ENCODE measurements at places on chromosomes 1 and 21.

- DNase-seq: no peak
- peaks cover 62% of the 10 kb centered on the region for H3K27me3 ChIP-seq
- no peaks in the 10 kb centered on the region for H3K4me1 ChIP-seq
- H3K4me3 ChIP-seq: no peak overlapping the region
- H3K36me3 ChIP-seq: no peaks in the 10 kb centered on the region
- H3K27ac ChIP-seq: no peak overlapping the region
These were observed 66.3 kb downstream of the TAS1R2 start for GRCh38 chr1:18793164-18793563.

DNA sequence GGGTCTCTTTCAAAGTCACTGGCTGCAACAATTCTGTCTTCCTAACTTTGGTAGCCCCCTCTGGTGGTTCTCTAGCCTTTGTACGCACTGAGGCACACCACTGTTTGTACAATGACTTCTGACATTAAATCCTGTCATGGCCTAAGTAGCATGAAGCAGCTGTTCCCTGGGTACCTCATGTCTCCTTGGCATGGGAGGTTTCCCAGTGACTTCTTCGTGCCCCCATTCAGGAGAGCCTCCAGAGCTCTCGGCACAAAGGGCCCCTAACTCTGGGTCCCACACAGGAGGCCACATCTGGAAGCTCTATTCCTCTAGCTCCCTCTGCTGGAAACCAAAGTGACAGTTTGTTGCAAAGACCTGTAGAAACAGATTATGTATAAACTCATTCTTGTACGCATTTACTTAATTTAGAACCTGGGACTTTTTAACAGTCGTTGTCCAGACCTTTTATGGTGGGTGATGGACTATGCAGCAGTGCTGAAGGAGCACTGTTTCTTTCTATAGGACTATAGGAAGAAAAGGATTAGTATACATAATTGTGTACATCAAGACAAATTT lies 13.4 kb downstream of the SWT1 start:
- no peak overlapping the region for H3K27ac ChIP-seq
- peak; percentile 30 for DNase-seq
- no peaks in the 10 kb centered on the region for H3K36me3 ChIP-seq
- H3K27me3 ChIP-seq: no peaks in the 10 kb centered on the region
- H3K4me3 ChIP-seq: no peak overlapping the region
- no peaks in the 10 kb centered on the region for H3K4me1 ChIP-seq

DNA sequence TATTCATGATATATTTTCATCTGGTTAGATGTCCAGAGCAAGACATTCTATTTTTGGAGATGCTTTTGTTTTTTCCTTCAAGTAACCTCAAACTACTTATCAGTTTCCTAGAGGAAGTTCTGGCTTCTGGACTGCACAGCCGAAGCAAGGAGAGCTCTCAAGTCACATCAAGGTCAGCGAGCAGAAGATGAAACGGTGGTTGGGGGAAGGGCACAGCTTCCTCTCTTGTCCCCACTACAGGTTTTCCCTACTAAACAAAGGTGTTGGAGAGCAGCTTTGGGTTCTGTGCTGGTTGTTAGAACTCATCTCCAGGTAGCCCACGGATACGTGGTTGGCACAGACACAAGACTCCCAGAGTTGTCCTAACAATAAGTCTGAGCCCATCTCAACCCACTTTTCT lies 5.1 kb upstream of the PLEKHO1 start:
- H3K36me3 ChIP-seq: no peaks in the 10 kb centered on the region
- H3K27me3 ChIP-seq: no peaks in the 10 kb centered on the region
- no peaks in the 10 kb centered on the region for H3K4me1 ChIP-seq
- no peak overlapping the region for H3K4me3 ChIP-seq
- no peak overlapping the region for H3K27ac ChIP-seq

DNA sequence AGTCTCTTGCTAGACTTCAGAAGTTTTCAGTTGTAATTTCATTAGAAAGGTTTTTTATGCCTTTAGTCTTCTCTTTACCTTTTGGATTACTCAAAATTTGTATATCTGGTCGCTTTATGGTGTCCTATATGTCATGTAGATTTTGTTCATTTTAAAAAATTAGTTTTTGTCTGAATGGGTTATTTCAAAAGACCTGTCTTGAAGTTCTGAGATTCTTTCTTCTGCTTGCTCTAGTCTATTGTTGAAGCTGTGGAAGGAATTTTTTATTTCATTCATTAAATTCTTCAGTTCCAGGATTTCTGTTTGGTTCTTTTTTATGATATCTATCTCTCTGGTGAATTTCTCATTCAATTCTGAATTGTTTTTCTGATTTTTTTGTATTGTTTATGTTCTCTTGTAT lies 46.5 kb upstream of the GCLM start:
- H3K4me3 ChIP-seq: no peak overlapping the region
- no peaks in the 10 kb centered on the region for H3K27me3 ChIP-seq
- no peaks in the 10 kb centered on the region for H3K36me3 ChIP-seq
- H3K27ac ChIP-seq: no peak overlapping the region
- DNase-seq: no peak
- peaks cover 13% of the 10 kb centered on the region for H3K4me1 ChIP-seq

DNA sequence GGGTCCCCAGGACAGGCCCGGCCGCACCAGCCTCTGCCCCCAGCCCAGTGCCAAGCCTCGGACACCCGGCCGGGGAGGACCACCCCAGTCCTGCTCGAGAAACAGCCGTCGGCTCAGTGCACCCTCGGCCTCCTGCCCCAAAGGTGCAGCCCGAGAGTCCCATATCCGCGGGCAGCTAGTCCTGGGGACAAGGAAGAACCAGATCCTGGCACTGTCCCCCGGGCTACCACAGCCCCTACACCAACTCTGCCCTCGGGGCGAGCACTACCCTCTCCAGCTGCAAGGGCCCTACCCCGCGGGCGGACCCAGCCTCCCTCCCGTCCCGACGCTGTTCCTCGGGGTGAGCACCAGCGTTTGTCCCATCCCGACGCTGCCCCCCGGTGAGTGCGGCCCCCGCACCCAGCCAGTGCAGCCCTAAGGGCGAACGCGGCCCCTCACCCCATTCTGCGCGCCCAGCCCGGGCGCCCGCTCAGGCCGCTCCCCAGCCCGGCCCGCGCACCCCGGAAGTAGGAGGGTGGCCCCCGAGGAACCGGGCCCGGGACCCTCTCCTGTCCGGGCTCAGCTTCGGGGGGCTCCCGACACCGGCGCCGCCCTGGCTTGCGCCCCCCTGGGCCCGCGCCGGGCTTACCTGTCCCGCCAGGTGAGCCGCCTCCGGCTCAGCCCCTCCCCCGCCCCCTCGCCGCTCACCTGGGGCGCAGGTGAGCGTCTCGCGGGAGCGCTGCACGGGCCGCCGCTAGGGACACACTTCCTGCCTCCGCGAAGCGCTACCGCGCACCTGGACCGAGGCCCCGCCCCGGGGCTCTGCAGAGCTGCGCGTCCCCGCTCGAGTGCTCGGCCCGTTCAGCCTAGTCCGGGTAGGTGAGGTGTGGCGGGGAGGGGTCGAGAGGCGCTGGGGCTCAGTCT lies at the start of gene KDF1:
Gene KDF1, minus strand, starts transcription at position 747 of the 903 bp plus-strand sequence. CDS start 8,088 bp downstream, outside the sequence.
- H3K27me3 ChIP-seq: no peaks in the 10 kb centered on the region
- peaks cover 19% of the 10 kb centered on the region for H3K4me1 ChIP-seq
- H3K36me3 ChIP-seq: no peaks in the 10 kb centered on the region
- peak within 1 kb of the TSS; percentile 81 for H3K4me3 ChIP-seq

- H3K4me3 ChIP-seq: no peak overlapping the region
- H3K27me3 ChIP-seq: no peaks in the 10 kb centered on the region
- DNase-seq: no peak
- no peaks in the 10 kb centered on the region for H3K36me3 ChIP-seq
These were observed 6.5 kb downstream of the RIMS3 start for GRCh38 chr1:40658751-40659648.

DNA sequence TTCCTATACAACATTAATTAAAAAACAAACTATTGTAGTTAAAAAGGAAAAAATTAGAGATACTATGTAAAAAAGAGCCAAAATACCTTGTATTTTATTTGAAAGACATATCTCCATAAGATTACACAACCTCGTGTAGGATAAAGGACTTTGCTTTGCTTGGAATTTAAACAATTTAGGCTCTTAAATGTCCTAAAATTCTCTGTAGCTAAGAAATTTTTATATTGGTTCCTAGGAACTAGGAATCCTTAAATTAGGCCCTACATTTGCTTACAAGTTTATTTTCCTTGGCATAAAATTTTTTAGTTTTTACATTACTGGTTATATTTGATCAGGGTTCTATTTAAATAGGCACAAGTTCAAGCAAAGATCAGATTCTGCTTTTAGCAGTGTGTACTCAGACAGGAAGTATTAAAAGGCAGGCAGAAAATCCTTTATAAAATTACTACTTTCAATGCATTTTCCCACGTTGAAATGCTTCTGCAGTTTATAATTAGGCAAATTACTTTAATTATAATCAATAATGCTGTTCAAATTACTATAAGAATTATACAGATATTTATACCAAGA lies 3.4 kb upstream of the ANGPTL3 start:
- H3K27ac ChIP-seq: no peak overlapping the region
- H3K4me1 ChIP-seq: no peaks in the 10 kb centered on the region
- no peak overlapping the region for H3K4me3 ChIP-seq
- DNase-seq: no peak
- H3K36me3 ChIP-seq: no peaks in the 10 kb centered on the region
